ENCODE measurements at places on chromosomes 1 and 21.
A peak's percentile ranks its signal among the peaks of the same experiment; 100 is the strongest.

GRCh38 chr1:6880951-6881690, 95.9 kb downstream of the CAMTA1 start:
- no peak for DNase-seq

DNA sequence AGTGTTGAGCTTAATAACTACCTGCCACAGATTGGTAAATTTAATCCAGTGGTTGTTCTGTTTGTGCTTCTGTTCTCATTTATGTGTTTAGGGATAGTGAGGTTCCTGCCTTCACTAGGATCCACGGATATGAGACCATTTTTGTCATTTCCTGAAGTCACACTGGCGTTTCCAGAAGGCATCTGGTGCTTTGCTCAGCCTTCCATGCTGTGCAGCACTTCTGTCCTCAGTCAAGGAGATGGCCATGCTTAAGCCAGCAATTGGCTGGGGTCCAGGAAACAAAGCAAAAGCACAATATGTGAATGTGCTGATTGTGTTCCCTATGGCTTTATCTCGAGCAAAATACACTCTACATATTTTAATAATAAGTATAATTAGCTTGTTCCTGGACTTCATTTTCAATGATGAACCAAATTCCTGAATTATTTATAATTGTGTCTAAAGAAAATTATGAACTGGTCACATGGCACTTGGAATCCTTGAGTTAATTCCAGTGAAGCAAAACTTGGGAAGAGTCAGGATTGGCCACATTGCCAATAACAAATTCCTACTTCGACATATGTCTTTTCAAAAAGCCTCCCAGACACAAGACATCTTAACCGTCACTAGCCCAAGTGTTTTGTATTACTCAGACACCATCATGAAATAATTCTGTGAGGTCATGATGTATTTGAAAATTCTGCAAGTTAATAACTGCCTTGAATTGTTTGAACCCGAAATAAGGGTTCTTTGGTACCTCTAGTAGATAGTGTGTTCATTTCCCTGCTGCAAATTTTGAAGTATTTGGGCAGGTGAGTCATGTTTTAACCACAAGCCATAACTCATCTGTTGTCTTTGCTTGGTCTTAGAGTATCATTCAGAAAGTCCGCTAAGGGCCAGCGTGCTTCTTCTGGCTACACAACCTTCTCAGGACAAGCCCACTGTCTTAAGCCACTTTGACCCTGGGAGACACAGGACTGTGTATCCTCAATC, 412.4 kb downstream of the DISC1 start:
- DNase-seq: no peak

GRCh38 chr21:31103571-31104265, 65.4 kb upstream of the KRTAP19-8 start:
- no peak for DNase-seq

- DNase-seq: no peak
Observed at GRCh38 chr1:162530307-162530987, 31.1 kb upstream of the UAP1 start.

DNA sequence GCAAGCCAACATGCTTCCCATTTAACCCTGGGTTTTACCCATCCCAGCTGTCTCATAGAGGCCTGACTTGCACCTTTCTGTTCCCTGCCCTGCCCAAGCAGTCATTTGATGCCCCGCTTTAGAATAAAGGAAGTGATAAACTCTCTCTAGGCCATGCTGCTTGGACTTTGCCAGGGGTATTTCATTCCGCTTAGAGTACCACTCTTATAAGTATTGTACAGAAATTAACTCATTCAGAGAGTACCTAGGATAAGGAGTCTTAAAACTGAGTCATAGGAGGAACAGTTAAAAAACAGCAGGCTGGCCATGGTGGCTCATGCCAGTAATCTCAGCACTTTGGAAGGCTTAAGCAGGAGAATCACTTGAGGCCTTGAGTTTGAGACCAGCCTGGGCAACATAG, 21.0 kb upstream of the LYST start:
- no peak for DNase-seq

DNA sequence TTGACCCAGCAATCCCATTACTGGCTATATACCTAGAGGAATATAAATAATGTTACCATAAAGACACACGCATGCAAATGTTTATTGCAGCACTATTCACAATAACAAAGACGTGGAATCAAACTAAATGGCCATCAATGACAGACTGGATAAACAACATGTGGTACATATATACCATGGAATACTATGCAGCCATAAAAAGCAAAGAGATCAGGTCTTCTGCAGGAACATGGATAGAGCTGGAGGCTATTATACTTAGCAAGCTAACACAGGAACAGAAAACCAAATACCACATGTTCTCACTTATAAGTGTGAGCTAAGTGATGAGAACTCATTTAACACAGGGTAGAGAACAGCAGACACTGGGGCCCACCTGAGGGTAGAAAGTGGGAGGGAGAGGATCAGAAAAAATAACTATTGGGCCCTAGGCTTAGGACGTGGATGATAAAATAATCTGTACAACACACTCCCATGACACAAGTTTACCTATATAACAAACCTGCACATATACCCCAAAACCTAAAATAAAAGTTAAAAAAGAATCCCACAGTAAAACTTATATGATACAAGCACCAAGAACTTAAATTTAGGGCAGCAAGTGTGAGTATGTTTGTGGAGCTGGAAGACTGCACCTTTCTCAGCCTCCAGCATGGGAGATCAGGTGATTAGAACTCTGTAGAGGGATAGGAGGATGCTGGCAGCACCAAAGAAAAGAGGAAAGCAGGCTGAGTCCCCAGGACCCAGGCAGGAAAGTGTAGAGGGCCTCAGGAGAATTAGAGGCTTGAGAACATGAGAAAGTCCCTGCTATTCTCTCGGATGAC, 320.8 kb upstream of the USP24 start:
- no peak for DNase-seq

GRCh38 chr1:155170806-155171205, 2.3 kb downstream of the KRTCAP2 start:
- DNase-seq: peak; percentile 40
